ENCODE measurements at places on chromosomes 7 and 10.
A peak's percentile ranks its signal among the peaks of the same experiment; 100 is the strongest.

- no peak for DNase-seq
These were observed 181.7 kb downstream of the PLXNA4 start for GRCh38 chr7:132394283-132395198.

DNA sequence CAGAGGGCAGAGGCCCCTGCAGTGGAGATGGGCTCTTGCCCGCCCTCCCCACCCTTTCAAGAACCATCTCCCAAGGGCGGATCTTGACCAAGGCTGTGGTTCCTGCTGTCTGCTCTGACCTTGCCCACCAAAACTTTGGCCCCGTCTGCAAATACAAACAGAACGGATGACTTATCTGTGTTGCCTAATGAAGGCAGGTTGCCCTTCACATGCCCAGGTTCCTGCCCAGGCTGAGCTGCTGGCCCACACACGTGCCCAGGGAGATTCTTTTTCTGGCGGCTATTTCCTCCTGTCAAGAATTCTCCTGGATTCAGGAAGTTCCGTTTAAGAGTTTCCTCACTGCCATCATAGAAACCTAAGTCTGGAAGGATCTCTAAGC, 78.3 kb downstream of the PROSER2 start:
- no peak for DNase-seq

- no peak for DNase-seq
These were observed 112.4 kb downstream of the CDK6 start for GRCh38 chr7:92723943-92724342.

DNA sequence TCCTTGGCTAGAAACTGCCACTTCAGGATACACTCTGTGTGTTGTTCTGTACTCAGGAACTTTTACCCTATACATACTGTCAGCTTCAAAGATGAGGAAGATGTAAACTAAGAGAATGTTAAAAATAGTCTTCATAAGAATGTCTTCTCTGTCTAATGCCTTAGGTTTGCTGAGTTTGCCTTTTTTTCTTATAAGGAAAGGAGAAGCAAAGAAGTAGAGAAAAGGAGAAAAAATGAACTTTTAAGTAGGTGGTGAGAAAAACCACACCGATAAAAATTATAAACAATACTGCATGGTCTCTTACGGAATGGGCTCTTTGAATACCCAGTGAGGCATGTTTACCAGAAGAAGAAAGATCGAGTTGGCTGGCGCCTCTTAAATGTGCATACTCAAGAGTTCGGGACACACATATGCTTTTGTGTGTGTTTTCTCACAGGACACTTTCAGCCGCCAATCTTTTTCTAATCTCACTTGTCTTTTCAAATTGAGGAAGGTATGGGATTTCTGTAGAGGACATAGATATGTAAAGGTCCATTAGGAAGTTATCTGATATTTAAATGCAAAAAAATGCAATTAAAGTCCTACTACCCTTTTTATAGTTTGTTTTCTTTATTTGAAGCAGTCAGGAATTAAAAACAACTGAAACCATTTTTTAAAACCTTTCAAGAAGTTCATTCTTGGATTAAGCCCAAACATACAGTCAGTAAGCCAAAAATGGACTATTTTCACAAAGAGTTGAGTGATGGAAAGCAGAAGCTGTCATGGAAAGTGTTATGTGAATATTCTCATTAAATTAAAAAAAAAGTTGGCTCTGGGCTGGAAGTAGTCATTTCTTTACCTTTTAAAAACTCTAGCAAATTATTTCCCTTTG, 100.6 kb upstream of the MDFIC start:
- DNase-seq = peak; percentile 30

DNA sequence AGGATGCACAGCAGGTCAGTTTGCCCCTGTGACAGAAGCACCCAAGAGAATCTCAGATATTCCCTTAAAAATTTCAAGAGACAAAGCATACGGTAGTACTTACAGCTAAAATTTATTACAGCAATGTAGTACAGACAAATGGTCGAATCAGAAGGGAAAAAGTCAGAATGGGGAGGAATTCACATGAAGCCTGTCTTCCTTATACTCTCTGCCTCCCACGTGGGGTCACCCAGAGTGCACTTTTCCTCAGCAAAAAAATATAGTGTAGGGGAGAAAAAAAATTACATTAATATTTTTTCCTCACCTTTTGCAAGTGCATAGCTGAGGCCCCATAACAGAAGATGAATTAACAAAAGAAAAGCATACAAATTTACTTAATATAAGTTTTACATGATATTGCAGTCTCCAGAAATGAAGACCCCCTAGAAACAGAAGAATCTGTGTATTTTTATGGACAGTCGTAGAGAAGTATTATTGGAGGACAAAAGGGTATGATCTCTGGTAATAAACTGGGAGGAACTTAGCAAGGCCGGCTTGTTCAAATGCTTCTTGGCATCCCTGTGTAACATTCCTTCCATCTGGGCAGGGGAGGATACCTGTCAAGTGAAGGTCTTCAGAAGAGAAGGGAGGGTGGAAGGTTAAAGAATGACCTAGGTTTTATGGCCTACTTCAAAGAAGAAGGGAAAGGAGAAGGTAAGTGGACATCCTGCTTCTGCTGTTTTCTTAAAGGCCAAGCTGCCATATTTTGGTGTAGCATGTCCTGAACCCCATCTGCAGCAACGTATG, 270.6 kb upstream of the MAGI2 start:
- no peak for DNase-seq

DNA sequence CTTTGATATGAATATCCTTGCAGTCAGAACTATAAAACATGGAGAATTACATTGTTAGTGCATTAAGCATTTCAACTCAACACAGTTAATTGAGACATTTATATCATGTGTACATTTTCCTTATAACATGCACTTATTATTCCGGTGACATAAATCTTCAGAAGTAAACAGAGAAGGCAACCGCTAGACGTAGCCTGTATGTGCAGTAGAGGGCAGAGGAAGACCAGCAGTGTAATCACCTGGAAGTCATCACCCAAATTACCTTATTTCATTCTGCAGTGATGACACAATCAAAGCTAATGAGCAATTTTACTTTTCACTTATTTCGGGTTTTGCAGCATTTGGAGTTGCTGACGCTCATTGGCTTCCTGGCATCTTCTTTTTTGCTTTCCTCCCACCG, 394.6 kb downstream of the SDK1 start:
- no peak for DNase-seq

GRCh38 chr7:44445986-44446671, 44.3 kb downstream of the NUDCD3 start:
- no peak for DNase-seq

DNA sequence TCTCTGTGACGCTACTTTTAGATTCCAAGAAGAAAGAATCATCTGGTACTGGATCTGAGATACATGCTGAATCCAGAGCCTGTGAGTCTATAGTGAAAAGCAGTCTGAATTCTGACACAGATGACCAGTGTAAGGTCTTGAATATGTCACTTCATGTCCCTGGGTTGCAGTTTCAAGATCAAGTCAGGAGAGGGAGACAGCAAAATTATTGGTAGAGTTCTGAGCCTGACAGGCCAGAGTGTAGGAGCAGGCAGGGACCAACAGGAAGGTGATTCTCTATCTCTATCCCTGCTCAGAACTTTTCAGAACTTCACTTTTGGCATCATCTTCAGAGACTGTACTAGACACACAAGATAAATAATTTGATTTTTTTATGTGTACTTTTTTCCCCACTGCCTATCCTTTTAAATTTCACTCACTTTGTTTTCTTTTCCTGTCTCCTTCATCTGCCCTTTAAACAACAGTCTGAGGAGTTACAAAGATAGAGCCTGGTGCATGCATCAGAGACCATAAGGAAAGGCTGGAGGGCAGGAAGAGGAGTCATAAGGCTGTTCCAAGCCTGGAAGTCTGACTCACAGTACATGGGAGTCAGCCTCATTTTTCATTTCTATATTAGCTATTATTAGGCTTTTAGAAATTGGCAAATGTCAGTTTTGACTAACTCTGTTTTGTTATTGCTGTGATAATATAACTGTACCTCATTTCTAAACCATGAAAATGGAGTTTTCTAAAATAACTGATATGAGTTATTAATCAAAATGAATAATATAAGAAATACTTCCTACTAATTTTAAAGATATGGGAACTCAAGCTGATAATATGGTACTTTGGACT, 120.2 kb upstream of the TMEM229A start:
- DNase-seq = peak; percentile 72

GRCh38 chr7:21771906-21772610, 173.6 kb downstream of the CDCA7L start:
- DNase-seq = no peak

GRCh38 chr7:138797715-138798320, at the start of the genes ATP6V0A4 and TMEM213:
ATP6V0A4 (minus strand) TSS chr7:138798196; CDS start chr7:138771247, 26,949 bp downstream.
TMEM213 (plus strand) TSS chr7:138797994; CDS start chr7:138798105, 111 bp downstream.
- DNase-seq = no peak

DNA sequence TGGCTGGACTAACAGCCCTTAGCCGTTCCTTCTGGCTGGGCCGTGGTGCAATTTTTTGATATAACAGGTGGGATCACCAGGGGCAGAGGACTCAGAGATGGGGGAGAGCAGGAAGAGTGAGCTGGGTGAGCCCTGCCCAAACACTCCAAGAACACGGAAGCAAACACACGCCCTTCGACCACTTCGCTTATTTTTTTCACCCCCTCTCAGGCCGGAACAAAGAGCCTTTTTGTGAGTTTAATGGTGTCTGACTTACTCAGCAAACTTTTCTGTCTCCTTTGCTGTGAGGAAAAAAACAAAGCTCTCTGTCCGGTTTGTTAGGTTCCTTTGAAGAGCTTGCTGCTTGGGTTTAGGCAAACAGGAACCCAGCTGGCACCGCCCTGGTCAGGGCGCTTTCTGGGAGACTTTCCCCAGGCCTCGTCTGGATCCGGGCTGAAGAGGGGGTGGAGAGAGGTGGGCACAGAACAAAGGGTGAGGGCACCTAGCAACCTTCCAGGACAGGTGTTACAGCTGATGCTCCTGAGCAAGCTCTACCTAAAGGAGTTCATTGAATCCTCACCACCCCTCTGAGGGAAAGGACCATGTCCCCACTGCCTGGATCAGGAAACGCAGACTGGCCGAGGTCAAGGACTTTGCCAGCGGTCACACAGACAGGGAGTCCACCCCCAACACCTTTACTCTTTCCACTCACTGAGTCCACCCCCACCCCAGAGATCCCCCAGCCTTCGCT, 23.3 kb downstream of the CALML3 start:
- no peak for DNase-seq

- DNase-seq = no peak
These were observed 483 bp downstream of the EDRF1 start for GRCh38 chr10:125720002-125720382.

Data from fibroblast of skin of back (primary cell).